Breast epithelium (tissue), 4 donors: ENCODE measurements at places on chromosomes 13 and 19. TPM values are rescaled to one million over a fixed set of nuclear protein-coding genes. Genes with fewer than 3 reads are reported as not detected.

DNA sequence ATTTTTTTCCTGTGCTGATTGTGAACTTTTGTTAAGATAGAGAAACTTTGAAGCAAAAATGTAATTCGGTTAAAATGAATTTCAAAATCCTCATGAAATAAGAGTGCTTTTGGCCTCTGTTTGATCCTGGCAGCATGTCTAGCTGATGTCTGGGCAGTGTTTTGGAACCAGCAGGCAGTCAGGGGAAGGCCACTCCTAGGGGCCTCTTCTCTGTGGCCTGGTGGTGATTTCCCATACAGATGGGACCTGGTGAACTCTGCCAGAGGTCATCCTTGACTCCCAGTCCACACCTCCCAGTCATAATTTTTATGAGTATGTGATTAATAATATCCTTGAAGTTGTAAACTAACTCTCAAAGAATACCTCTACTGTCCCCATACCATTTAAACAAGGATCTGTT lies 226.6 kb downstream of the PCCA start:
- no peak for DNase-seq

- DNase-seq: no peak
Observed at GRCh38 chr19:51607077-51607476, 23.1 kb downstream of the SIGLEC5 start.

GRCh38 chr13:31545616-31546015 lies 193.7 kb upstream of the RXFP2 start:
- no peak for DNase-seq

GRCh38 chr19:14544977-14545715 lies 15.8 kb downstream of the TECR start:
- no peak for DNase-seq

GRCh38 chr13:34006011-34006410 lies 188.1 kb downstream of the RFC3 start:
- no peak for DNase-seq

GRCh38 chr13:41673640-41674039 lies 216.3 kb downstream of the RGCC start:
- no peak for DNase-seq

DNA sequence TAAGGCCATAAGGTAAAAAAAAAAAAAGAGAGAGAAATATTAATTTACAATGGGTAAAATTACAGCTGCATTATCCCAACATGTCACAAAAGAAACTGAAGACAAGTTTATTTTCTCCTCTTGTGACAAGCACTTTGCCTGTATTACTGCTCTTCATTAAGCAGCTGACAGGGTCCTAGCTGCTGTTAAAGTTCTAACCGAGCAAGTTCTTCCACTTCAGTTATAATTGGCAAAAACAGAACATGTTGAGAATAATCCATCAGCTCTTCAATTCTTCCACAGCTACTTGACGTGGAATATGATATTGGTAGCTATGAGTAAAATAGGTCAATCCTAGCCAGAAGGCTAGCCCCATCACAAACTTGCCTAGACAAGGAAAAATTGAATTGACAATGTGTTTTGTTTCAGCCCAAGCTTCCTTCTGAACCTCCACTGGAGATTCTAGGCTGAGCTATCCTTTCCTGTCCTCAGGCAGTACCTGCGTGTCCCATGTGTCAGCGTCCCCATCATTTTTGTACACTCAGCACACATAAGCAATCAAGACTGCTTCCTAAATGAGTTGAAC lies 32.2 kb upstream of the DOCK9 start:
- no peak for DNase-seq

- no peak for DNase-seq
Observed at GRCh38 chr13:66224663-66225062, 1005.5 kb downstream of the PCDH9 start.

- no peak for DNase-seq
Observed at GRCh38 chr19:50669302-50670101, 20.3 kb downstream of the C19orf81 start.

GRCh38 chr13:26562512-26562890 lies 5.0 kb downstream of the WASF3 start:
- no peak for DNase-seq

DNA sequence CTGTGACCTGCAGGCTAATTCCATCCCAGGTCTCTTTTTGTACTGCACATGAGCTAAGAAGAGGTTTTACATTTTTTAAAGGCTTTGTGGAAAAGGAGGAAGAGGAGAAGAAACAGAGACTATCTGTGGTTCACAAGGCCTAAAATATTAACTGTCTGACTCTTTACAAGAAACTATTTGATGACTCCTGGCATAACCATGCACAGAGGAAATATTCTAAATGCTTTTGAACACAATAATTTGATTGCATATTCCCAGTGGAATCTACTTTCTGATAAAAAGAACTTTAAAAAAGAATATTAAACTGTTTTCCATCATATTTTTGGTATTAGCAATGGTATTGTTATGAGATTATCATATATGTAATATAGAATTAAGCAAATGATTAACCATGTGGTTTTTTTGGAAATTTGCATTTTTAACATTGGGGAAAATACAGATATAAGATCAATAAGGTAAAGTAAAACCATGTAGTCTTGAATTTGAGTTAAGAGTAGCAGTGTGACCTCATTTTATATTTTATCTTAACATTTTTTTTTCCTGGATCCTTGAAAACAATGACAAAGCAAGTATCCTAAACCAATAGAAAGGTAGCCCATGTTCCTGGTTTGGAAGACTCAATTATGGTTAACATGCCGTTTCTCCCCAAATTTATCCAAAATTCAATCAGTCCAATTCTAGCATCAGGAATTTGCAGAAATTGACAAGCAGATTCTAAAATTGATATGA lies 251.0 kb downstream of the UQCRFS1 start:
- DNase-seq: no peak

- DNase-seq: no peak
Observed at GRCh38 chr13:26219726-26220125, 2.4 kb downstream of the RNF6 start.

DNA sequence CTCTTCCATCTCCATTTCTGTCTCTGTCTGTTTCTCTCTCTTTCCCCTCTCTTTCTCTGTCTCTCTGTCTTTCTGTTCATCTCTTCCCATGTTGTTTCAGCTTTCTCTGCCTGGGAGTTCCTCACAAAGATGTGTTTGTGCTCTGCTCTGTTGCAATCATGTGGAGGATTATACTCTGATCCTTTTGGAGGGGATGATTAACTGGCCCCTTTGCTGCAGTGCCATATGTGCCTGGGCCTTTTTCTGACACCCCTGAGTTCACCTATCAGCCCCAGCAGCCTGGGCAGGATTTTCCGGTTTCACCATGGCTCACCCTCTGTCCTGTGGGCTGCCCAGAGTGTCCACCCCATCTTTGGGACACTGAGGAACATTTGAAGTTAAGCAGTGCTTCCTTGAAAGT lies 9.0 kb upstream of the TEX26 start:
- DNase-seq: no peak

DNA sequence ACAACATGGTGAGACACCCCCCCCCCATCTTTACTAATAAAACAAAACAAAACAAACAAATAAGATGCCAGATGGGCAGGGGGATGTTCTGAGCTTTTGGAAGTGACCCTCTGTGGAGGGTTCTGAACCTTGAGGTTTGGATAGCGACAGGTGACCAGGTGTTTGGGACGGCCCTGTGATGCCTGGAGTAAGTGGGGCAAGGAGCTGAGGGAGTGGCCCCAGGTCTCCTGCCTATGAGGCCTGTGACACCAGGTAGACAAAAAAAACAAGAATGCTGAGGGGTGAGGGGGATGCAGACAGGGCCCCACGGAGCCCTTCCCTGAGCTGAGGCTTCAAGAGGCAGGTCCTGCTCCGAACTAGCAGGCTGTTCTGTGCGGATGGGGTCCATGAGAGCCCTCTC lies 9.2 kb downstream of the ADGRE2 start:
- DNase-seq: no peak

DNA sequence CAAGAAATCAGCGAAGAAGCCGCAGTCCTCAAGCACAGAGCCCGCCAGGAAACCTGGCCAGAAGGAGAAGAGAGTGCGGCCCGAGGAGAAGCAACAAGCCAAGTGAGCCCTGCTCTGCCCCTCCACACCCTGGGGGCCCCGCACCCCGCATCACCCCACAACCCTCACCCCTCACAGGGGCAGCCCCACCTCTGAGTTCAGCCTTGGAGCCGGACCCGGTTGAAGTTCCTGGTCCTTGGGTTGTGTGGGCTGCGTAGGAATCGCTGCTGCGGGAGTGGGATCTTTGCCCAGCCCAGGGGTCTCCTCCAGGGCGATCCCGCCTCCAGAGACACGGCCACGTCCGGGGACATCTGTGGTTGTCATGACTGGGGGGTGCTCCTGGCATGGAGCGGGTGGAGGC lies 22.0 kb downstream of the PLIN4 start:
- DNase-seq: no peak

DNA sequence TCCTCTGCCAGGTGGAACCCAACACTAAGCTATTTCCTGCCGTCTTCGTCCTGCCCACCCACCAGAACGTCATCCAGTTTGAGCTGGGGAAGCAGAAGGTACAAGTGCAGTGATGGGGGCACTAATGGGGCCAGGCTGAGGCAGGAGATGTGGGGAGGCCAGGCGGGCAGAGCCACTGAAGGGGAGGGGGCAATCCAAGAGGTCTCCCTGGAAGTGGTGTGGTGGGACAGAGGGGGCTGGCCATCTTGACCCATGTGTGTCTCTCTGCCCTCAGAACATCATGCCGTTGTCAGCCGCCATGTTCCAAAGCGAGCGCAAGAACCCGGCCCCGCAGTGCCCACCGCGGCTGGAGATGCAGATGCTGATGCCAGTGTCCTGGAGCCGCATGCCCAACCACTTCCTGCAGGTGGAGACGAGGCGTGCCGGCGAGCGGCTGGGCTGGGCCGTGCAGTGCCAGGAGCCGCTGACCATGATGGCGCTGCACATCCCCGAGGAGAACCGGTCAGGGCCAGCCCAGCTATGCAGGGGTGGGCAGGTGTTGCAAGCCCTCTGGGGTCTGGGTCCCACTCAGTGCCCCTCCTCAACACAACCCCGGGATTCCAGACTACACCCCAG lies 49.6 kb downstream of the RYR1 start:
- no peak for DNase-seq

- no peak for DNase-seq
Observed at GRCh38 chr13:41939398-41939797, 21.5 kb downstream of the VWA8 start.

GRCh38 chr13:111217641-111218040 lies 102.5 kb downstream of the ARHGEF7 start:
- no peak for DNase-seq

GRCh38 chr19:56133858-56134653 lies 7.0 kb upstream of the ZNF444 start:
- no peak for DNase-seq

DNA sequence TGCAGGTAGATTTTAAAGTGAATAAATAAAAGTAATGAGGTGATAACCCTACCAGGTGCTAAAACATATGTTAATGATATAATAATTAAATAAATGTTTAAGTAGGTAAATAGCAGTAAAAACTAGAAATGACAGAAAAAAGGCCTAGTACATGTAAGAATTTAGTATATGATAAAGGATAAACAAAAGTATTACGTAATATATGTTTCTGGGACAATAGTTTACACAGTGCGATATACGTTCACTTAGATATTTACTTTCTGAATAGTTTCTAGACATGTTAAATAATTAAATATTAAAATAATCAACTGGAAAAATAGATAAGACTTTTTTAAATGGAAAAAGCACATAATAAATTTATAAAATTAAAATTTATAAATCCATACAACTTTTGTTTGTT lies 340.9 kb downstream of the LIG4 start:
- no peak for DNase-seq

GRCh38 chr13:24203273-24203672 lies 42.8 kb downstream of the SPATA13 start:
- no peak for DNase-seq

DNA sequence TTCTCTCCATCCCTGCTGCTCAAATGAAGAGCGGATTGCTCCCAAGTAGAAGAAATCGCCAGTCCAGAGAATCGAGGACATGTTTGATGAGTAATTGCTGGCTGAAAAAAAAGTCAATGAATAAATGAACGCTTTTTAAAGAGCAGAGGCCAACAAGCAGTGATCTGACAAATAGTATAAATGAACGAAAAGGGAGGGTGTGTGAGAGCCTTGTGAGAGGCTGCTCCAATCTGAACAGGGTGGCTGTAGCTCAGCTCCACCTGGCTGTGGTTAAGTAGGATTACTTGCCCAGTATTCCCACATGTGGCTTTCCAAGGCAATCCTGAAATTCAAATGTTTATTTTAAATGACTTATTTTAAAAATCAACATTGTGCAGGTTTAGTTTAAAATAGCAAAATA lies 117.1 kb downstream of the TSHZ3 start:
- no peak for DNase-seq

DNA sequence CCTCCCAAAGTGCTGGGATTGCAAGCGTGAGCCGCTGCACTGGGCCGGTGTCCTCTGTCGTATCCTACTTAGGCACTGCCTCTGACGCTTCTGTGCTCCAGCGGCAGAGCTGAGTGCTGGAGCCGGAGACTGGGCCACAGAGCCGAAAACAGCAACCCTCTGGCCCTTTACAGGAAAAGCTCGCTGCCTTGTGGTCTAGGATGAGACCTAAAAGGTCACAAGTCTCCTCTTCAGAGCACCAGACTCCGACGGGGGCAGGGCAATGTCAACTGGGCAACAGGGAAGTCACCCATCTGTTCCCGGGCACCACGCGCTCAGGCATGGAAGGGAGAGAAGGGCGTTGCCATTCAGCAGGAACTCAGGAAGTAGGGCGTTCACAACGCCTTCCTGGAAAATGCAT lies 91.7 kb downstream of the GADD45B start:
- no peak for DNase-seq

GRCh38 chr19:13621413-13621812 lies 115.1 kb upstream of the CACNA1A start:
- peak; percentile 48 for DNase-seq

- no peak for DNase-seq
Observed at GRCh38 chr19:33471111-33471996, 50.2 kb downstream of the PEPD start.

GRCh38 chr13:26679411-26680122 lies 81.0 kb downstream of the GPR12 start:
- DNase-seq: no peak

The ZNF135 gene
- total RNA-seq: 14.4 TPM

The SMIM44 gene
- not detected for total RNA-seq

The TNNI3 gene
- not detected for total RNA-seq

The SCEL gene
- under 0.01 TPM for total RNA-seq

The ZNF221 gene
- 7.2 TPM for total RNA-seq

The ONECUT3 gene
- total RNA-seq: not detected

The LILRB4 gene
- 1.3 TPM for total RNA-seq

The ATP4A gene
- not detected for total RNA-seq

The LRG1 gene
- total RNA-seq: 14.7 TPM

The ATP4B gene
- total RNA-seq: not detected

The IGSF23 gene
- total RNA-seq: not detected
